Fibroblast of skin of scalp (primary cell): ENCODE measurements at places on chromosomes 4 and X.

GRCh38 chr4:40842725-40843423 is 93.1 kb downstream of the NSUN7 start:
- DNase-seq = no peak

DNA sequence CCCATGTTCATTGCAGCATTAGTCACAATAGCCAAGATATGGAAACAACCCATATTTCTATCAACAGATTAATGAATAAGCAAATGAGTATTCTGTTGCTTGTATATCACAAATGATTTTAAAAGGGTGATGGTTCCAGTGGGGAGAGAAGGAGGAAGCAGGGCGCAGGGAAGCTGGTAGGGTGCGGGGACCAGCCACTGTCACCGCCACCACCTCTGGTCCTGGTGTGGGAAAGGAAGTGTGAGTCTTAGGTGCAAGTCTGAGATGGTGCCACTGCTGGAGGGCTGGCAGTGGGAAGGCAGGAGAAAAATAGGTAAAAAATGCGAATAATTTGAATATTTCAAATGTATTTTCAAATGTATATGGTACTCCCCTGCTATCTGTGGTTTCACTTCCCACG is 286.8 kb upstream of the DDX53 start:
- DNase-seq = no peak

- no peak for DNase-seq
These were observed 555.4 kb downstream of the BCOR start for GRCh38 chrX:39542316-39542715.

GRCh38 chr4:88865046-88865445 is 167.4 kb upstream of the NAP1L5 start:
- DNase-seq = peak; percentile 27

DNA sequence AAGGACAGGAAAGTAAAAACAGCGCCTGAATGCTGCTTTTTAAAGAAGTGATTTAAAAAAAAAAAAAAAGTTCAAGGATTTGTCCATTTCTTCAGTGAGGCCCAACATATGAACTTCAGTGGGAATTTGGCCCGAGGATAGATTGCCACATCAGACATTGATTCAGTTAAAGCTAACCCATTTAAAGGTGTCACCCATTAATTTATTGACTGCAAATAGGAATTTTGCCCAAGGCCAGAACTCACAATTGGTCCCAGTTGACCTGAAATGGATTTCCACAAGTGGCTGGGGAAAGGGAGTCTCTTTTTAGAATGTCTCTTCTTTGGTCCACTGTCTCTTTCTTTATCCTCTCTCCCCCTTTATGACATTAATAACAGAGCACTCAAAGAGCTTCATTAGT is 86.5 kb upstream of the RPL34 start:
- DNase-seq = no peak

GRCh38 chr4:92953462-92953861 is 649.7 kb downstream of the GRID2 start:
- no peak for DNase-seq

GRCh38 chrX:103586314-103586646 is 965 bp downstream of the TCEAL4 start:
- DNase-seq = no peak
